T-helper 2 cell treated with Interferon-gamma antibody and Interleukin-4, amounts not matched to agents 5 μg/mL and 100 μg/mL, for 36 hours (primary cell): ENCODE measurements at places on chromosomes 12 and 14.

GRCh38 chr14:84253326-84253725 lies 1276.6 kb upstream of the FLRT2 start:
- DNase-seq, result no peak

- DNase-seq, result no peak
Measured at GRCh38 chr12:39935839-39936238, 170.0 kb downstream of the SLC2A13 start.

GRCh38 chr14:88614218-88614907 lies 51.5 kb downstream of the ZC3H14 start:
- DNase-seq, result no peak

GRCh38 chr12:130981074-130981742 lies 27.5 kb downstream of the ADGRD1 start:
- no peak for DNase-seq

GRCh38 chr12:107126796-107127481 lies 33.6 kb upstream of the CRY1 start:
- no peak for DNase-seq
